ENCODE measurements at places on chromosomes 12 and 14.

DNA sequence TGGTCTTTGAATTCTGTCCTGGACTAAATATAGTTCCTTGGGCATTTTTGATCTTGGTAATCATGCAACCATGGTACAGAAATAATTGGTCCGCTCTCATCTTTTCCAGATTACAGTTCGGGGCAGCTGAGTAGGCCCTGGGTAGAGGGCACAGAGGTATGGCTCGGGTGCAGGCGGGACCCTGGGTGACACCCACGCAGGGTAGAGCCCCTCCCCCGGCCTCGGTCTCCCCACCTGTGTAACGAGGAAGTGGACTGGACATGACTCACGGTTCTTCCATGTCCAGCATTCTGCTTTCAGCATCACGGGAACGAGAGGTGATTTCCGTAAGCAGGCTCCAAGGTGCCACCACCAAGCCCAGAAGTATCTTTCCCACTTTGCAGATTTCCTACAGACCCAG is 91.0 kb upstream of the DIO3 start:
- no peak for DNase-seq

- DNase-seq, result no peak
Measured at GRCh38 chr12:13008741-13009380, 8.8 kb upstream of the HEBP1 start.

GRCh38 chr12:56151672-56152131 is 685 bp upstream of the MYL6B start:
- DNase-seq, result peak; percentile 71

GRCh38 chr14:102508774-102509745 is 516 bp downstream of the ANKRD9 start:
- peak; percentile 59 for DNase-seq

- no peak for DNase-seq
Measured at GRCh38 chr14:53953828-53954550, 2.6 kb downstream of the BMP4 start.
